ENCODE measurements at places on chromosomes 5 and 9. TPM values are rescaled to one million over a fixed set of nuclear protein-coding genes. Genes with fewer than 3 reads are reported as not detected.
A peak's percentile ranks its signal among the peaks of the same experiment; 100 is the strongest.

DNA sequence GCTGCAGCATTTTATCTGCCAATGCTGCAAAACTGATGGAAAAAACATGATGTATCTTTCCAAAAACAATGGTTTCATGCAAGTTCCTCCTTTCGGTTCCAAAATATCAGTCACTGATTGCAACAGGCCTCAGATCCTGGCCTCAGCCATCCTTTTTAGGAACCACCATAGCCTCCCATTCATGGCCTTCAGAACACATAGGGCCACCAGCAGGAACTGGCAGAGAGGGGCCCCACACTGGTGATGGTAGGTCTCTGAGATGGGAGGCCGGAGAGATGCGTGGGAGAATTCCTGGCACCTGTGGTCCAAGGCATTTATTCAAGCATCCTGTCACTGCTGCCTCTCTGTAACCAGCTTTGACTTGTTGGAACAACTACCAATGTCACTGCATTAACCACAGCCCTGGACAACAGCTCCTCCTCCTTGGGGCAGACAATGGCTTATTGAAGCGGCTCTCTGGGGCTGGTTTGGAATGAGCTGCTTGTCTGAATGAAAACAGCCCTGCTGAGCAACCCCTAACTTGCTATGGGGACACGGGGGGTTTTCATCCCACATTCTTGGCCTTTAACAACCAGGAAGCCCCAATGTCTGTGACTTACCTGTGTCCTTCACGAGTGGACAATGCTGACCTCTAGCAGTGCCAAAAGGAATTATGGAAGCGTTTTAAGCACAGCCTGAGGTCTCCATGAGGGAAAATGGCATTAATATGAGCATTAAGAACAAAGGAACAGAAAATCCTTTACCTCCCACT, 108.1 kb downstream of the LHFPL2 start:
- peak; percentile 76 for DNase-seq

C5orf58 gene
- total RNA-seq: not detected

DNA sequence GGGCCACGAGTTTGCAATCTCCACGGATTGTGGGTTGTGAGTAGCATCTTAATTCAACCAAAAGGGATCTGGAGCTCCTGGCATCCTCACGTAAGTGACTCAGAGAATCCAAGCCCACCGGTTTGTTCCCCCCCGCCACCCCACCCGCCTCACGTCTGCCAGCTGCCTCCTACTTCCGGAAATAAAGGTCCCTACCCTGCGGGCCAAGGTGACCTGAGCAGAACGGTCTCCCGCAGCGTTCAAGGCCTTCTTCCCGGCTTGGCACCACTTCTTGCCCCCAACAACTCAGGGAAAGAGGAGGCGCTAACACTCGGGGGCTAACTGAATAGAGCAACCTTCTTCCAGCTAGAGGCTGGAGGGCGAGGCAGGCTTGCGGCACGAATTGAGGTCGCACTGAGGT, 8.8 kb upstream of the GPRIN1 start:
- no peak for DNase-seq

- no peak for DNase-seq
These were observed 95.2 kb upstream of the PHF24 start for GRCh38 chr9:34862836-34863235.

DNA sequence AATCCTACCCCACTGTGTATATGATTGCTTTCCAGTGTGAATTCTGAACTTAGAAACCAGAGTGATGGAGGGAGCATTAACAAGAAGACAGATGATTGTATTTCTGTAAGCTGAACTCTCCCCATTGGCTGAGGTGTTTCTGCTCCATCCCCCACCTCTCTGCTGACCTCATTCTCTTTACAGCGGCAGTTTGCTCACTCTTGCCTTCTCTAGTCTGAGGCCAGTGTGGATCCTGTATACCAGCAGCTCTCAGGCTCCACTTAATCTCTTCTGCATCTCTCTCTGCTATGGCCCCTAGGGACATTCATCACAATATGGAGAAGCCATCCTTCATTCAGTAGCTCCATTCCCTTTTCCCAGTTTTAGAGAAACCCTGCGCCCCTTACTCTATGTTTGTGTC, 358.8 kb downstream of the MAN2A1 start:
- DNase-seq: no peak

- DNase-seq: no peak
These were observed 42.3 kb downstream of the CAMK4 start for GRCh38 chr5:111266491-111266890.

DNA sequence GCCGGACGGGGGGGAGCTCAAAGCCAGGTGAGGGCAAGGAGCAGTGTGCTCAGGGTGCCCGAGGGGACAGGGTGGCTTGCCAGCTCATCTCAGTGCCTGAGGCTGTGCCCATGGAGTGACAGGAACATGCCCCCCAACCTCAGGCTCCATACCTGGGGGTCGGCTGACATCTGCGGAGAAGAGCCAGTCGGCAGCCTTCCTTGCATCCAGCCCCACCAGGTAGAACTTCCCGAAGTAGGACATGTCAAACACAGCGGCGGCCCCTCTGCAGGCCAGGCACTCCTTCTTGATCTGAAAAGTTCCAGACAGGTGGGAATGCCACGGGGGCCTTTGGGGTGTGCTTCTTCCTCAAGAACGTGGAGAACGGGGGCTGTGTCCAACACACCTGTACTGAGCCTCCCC, 42.1 kb downstream of the SARDH start:
- no peak for DNase-seq

DNA sequence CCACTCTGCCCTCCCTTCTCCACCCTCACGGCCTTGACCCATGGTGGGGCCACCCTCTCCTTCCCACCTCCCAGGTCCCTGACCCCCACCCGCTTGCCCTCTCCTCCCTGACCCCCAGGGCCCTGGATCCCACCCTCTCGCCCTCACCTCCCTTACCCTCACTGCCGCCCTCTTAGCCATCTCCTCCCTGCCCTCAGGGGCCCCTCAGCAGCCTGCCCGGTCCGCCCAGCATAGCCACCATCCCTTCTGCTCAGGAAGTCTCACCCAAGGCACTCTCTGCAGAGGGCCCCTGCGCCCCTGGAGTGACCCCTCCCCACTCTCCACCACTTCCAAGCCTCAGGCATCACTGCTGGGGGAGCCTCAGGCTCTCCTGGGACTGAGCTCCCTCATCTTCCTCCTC, 66.3 kb downstream of the MRPL36 start:
- no peak for DNase-seq

DNA sequence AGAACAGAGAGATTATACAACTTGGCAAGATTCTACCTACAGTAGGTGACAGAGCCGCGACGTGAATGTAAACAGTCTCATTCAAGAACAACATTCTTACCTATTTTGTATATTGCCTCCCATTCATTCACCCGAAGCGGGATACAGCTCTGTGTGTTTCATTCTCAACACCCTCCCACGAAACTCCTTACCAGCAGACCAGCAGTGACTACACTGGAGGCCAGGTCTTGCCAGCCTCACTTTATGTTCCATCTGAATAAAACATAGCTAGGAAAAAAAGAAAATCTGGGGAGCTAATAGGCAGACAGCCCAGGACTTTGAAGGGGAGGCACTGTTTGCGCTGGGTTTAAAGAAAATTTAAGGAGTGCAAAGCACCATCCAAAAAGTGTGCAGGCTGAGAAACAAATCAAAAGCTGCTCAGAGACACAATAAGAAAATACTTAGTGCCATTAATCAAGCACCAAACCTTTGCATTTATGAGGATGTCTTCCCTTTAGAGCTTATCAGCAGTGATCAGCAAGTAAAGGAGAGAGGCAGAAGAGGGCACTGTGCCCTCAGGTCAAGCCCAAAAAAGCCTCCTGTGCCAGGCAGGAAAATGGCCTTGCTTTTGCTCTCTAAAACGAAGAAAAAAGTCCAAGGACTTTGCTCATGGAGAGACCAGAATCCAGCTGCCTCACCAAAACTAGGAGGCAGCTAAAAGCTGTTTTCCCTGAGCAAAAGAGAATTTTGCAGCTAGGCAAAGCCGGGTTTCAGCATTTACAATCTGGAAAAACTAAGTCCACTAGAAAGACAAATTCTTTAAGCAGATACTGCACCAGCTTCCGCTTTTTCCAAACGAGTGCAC, 295.1 kb downstream of the BNC2 start:
- peak; percentile 41 for DNase-seq

- DNase-seq: peak; percentile 95
These were observed 714.6 kb downstream of the SEMA5A start for GRCh38 chr5:8831251-8831650.

DNA sequence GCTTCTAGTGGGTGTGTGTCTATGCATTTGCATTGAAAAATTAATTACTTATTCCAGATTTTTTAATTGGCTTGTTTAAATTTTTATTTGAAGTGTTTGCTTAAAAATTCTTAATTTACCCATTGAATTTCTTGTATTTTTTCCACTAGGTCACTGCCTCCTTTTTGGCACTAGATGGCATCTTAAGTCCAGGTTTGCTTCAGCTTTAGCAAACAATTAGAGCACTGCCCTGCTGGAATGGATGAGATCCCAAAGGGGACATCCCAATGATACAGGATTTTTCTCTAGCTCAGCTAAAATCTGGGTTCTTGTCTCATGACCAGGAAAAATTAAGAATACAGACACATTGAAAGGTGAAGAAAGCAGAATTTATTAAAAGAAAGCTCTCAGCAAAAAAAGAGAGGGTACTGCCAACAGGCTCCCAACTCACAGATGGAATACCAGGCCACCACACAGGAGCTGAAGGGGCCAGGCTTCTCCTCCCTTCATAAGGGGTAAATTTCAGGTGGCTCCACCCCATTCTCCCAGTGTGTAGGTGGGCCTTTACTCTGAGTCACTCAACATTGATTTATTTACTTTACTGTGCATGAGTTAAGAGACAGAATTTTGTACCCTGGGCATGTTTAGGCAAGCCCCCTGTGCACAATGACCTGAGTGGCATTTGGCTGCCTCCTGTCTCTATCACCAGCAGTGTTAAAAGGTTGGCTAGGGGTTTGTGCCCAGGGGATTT, 532.4 kb downstream of the ANXA1 start:
- DNase-seq: peak; percentile 74

DNA sequence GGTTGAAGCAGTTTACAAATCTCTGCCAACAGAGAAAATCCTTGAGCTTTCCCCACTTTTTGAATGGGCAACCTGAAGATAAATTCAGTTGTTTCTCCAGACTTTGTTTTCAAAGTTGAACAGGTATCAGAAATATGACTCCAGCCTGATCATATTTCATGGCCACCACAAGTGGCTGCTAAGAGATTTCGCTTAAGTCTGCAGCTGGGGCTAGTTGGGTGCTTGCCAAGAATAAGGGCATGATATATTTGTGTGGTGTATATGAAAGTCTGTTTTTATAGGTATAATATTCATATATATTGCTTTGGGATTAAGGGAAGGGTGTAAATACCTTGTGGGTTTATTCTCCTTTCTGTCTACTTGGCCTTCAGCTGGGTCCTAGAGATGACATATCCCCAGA, 168.4 kb upstream of the GDNF start:
- DNase-seq: no peak

DNA sequence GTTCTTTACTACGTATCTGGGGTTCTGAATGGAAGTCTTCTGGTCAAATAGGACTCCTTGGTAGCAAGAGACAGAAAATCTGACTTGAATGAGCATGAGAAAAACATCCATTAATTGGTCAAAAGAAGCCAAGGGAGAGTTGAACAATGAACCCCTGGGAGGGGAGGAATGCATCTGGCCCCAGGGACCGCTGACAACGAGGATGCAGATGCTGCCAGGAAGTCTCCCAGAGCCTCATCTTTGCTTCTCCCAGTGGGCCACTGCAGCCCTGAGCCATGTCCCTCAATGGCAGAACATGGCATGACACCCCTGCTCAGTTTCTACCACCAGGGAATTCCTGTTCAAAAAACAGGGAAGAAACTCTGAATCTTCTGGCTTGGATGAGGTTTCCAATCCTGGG, 50.5 kb upstream of the ICE1 start:
- no peak for DNase-seq

SPATA31A3 gene
- not detected for total RNA-seq

DNA sequence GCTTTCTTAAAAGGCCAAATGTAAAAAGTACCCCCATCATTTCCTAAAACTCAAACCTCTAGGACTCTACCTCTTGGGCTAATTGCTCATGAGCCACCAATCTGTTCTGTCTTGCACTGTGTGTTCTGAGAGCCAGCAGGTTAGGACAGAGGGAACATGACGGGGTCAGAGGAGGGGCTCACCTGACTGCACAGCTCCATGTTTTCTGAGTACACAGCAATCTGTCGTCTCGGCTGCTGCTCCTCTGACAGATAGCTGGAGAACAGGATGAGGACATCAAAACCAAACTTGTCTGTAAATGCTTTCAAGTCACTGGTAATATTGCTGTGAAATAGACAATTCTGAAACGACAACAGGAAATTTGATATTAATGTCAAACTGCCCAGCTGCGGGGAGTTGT, 50.9 kb upstream of the PCA3 start:
- no peak for DNase-seq

FCN1 gene
- total RNA-seq: not detected

CARD6 gene
- total RNA-seq: 4.8 TPM

MEIKIN gene
- not detected for total RNA-seq

GRCh38 chr9:76677481-76678055, 86.7 kb upstream of the PCA3 start:
- no peak for DNase-seq

LSM11 gene
- total RNA-seq: 2.2 TPM

- DNase-seq: no peak
These were observed 231.4 kb upstream of the TRPM3 start for GRCh38 chr9:71352837-71353236.

- no peak for DNase-seq
These were observed 291.2 kb downstream of the ARHGAP26 start for GRCh38 chr5:143061161-143061945.

GRCh38 chr5:148804393-148804792, 22.0 kb upstream of the ADRB2 start:
- no peak for DNase-seq

DNA sequence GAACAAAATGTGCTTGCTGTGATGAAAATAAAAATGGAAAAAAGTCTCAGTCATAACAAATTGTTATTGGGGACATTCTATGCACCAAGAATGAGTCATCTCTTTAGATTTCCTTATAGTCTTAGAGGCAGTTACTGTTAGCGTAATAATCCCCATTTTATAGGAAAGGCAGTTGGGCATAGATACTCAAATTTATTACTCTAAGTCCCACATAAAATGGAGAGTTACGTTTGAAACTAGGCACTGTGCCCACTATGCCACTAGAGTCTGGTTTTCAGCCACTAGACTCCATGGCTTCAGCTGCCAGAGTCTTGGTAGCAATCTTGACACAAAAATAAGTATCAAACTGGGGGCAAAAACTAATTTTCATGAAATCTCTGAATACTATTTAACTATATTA, 317.9 kb upstream of the MEF2C start:
- DNase-seq: no peak

SLCO6A1 gene
- not detected for total RNA-seq
